Stimulated activated naive CD4-positive, alpha-beta T cell (primary cell): ENCODE measurements at places on chromosomes 11 and 22.

GRCh38 chr22:29207243-29207550, 1.5 kb downstream of the EMID1 start:
- DNase-seq, result no peak

DNA sequence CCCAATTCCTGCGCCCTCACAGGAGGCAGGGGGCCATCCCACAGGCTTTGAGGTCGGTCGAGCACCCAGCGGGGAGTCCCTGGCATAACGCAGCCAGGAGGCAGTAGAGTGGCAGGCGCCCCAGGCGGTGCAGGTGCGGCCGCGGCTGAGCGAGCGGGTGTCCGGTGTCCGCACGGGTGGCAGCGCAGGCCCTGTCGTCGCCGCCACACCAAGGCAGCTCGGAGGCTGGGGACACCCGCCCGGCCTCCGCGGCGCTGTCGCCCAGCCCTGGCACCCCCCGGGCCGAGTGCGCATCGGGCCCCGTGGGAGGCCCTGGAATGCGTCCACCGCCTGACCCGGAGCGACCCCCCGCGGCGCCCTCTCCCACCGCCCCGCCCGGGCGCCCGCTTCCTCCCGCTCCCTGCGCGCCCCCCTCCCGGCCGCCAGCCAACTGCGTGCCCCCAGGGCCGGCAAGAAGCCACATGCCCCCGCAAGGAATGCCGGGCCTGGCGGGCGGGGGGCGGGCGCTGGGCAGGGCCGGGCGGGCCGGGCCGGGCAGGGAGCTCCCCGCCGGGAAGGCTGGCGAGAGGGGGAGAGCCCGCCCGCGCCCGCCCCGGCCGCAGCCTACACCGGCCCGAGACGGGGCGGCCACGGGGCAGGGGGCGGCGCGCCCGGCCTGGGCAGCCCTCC, 33.9 kb downstream of the PRDM11 start:
- DNase-seq, result no peak

- DNase-seq, result no peak
These were observed 62.8 kb downstream of the PPFIA1 start for GRCh38 chr11:70333261-70333660.

DNA sequence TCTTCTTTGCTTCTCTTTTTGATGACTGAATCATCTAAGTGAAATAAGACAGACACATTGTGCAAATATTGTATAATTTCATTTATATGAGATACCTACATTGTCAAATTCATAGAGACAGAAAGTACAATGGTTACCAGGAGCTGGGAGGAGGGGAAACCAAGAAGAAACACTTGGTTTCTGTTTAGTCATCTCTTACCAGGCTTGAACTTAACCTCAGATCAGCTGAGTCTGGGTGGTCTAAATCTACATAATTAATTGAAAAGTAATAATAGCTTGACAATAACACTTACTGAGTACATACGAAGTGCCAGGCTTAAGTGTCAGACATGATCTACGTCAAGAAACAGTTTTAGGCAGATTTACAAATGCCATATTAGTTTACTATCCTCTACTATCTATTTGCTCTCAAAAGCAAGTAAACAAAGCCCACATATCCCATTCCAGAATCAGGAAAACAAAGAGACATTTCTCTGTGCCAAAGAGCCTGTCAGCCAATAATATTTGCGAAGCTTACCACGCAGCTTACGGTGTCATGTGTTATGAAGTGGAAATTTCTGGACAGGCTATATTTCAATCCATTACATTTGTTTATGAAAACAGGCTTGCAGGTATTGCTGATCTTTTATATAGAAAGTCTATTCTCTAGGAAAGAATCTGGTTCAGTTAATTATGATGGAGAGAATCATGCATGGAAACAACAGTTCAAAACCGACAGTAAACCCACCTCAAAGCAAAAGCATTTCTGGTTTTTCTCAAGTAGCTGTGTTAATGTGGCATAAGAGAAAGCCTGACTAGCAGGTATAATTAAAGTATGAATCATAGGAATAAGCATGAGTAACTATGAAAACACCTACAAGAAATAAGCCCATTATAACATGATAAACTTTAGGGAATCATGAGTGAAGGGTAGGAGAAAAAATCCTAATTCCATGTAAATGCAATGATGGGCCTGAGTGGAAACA, 2.7 kb upstream of the ARHGAP42 start:
- no peak for DNase-seq
